Skeletal muscle tissue (tissue), 5 donors: ENCODE measurements at places on chromosomes 12 and 14. TPM values are rescaled to one million over a fixed set of nuclear protein-coding genes. Genes with fewer than 3 reads are reported as not detected.

Gene GRIN2B
- under 0.01 TPM for total RNA-seq

Gene PMEL
- 0.52 TPM for total RNA-seq

Gene PRKD1
- 30.3 TPM for total RNA-seq

Gene DEPDC4
- total RNA-seq: 1.0 TPM

Gene CLEC4D
- under 0.01 TPM for total RNA-seq

Gene TPH2
- total RNA-seq: not detected

Gene NRL
- total RNA-seq: 2.1 TPM

Gene MUCL1
- not detected for total RNA-seq

Gene OR4N2
- total RNA-seq: not detected
